Effector CD8-positive, alpha-beta T cell (primary cell): ENCODE measurements at places on chromosomes 7 and 10.
A peak's percentile ranks its signal among the peaks of the same experiment; 100 is the strongest.

DNA sequence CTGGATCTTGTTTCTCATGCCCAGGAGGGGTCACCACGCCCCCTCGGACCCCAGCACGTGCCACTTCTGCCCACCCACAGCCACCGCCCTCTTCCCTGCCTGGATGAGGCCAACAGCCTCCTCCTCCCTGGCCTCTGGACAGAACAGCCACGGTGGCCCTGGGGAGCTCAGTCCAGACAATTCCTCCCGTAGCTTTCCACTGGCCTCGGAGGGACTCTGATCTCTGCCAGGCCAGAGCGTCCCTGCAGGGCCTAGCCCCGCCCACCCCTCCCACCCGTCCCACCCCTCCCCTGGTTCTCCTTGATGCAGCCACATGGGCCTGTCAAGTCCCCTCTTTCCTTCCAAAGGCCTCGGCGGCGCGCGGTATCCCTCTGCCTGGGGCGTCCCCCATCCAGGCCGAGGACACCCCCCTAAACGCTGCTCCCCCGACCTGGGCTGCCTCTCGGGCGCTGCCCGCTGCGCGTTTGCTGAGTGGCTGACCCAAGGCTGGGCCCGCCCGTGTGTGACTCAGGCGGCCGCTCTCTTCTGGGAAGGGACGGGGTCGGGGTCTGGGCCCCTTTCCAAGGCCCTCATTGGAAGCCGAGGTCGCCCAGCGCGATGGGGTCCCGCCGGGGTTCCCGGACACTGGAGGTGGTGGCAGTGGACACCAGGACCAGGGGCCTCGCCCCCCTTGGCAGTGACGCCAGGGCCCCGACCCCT is 557 bp downstream of the TMEM120A start:
- peak; percentile 15 for DNase-seq

- no peak for DNase-seq
Observed at GRCh38 chr10:122555442-122555841, 5.1 kb upstream of the DMBT1 start.

DNA sequence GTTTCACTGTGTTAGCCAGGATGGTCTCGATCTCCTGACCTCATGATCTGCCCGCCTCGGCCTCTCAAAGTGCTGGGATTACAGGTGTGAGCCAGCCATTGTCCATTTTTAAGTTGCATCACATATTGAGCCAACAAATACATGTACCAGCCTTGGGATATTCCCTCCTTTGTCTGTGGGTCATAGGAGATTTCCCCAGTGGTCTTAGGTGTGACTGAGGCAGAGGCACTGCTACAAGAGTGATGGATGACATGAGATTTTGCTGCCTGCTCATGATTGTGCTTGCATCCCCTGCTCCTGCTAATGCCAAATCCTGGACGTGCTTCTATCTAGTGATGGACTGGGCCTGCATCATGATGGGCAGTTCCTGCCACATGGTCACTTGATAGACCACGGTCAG is 10.7 kb upstream of the GIMAP6 start:
- DNase-seq: no peak

DNA sequence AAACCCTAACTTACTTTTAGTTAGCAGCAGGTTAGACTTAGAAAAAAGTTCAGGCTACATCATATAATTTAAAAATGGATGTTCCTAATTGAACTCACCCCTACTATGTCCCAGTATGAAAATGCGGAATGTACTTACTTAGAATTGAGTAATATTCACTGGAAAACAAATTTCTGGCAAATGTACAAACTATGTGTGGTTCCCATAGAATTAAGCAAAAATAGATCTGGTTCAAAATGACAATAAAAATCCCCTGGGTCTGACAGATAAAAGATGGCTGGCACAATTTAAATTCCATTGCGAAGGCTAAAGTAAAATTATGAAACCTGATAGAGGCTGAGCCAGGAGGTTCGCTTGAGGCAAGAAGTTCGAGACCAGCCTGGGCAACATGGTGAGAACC is 42.4 kb upstream of the PRKAR2B start:
- no peak for DNase-seq

GRCh38 chr10:117830205-117830604 is 216.5 kb downstream of the RAB11FIP2 start:
- DNase-seq: no peak

- no peak for DNase-seq
Observed at GRCh38 chr10:5293691-5294550, 70.8 kb upstream of the UCN3 start.
